Activated T-cell treated with anti-CD3 and anti-CD28 coated beads for 4 hours (primary cell): ENCODE measurements at places on chromosomes 13 and 19.

DNA sequence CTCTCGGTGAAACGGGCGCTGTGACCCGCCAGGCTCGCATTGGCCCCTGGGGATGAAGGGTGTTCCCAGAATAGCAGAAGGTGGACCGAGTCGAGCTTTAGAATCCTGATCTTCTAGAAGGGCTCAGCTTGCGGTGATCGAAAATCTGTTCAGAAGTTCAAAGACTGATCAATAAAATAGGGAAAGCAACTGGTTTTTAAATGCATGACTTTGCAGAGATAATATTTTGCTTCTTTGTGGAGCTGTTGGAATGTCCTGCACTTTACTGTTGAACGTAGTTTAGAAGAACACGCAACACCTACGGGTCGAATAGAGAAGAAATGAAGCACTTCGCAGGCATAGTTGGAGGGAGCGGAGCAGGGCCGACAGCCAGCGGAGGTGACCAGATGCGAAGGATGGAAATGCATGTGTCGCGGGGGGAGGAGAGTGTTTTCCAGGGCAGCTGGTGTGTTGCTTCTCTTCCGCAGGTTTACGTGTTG, 766 bp downstream of the CEBPG start:
- DNase-seq: no peak

GRCh38 chr13:34011552-34012085, 193.7 kb downstream of the RFC3 start:
- no peak for DNase-seq

- no peak for DNase-seq
These were observed 20.5 kb upstream of the ZNF846 start for GRCh38 chr19:9789066-9789465.

DNA sequence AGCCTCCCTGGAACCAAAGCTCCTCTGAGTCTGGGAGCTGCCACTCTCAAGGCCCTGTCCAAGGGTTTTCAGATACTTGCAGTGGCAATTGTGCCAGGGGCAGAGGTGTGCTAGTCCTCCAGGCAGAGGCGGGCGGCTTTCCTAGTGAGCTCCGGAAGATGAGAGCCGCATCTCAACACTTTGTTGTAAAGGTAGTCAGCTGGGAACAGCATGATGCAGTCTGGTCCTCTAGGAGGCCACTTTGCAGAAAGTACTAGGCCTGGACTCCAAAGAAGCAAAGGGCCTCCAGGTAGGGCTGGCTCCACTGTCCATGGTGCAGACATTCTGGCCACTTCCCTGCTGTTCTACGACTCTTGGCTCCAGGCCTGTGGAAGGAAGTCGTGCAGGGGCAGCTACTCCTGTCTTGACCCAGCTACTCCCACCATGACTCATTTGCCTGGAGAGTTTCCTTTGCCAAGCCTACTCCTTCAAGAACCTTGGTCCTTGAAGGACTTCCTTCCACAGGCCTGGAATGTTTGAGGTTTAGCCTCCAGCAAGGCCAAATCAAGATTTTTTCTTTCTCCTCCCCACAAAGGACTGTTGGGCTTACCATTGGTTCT, 9.9 kb upstream of the ZNF536 start:
- DNase-seq: no peak
